ENCODE measurements at places on chromosomes 7 and 10.

GRCh38 chr10:131727560-131727959 lies 173.2 kb upstream of the PPP2R2D start:
- DNase-seq = no peak

GRCh38 chr10:35063837-35064454 lies 26.2 kb downstream of the CUL2 start:
- no peak for DNase-seq

- DNase-seq = no peak
These were observed 54.6 kb upstream of the PITRM1 start for GRCh38 chr10:3226960-3227744.

DNA sequence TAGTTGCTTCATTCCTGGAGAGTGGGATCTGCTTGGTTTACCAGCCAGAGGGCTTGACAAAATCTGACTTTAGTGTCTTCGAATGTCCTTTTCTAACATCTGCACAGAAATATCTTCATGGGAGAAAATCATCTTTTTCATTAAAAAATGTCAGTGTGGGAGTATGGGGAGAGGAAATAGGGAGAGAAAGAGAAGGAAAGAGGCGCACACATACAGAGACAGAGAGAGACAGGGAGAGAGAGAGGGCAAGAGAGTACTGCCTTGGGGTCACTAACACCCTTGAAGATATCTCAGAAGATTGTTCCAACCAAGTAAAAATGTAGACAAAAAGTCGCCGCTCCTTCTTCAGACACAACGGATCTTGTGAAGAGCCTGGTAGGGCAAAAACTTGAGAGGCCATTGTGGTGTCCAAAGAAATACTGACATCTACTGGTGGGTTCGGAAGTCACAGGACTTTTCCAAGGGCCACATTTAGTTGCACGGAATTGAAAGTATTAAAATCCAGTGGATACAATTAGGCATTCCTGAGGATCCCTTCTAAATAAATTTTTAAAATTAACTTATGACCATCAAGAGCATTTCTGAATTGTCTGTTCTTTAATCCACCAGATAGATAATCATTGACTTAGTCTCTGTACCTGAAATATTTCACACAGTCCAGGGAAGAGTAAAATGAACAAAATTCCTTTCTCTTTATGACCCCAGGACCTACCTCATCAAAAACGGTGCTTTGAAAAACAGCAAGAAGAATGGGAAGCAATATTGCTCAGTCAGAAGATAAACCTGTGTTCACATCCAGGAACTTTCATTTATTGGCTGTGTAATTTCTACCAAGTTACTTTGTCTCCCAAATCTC lies 29.7 kb downstream of the VIM start:
- peak; percentile 6 for DNase-seq

GRCh38 chr7:73685311-73685710 lies 1.9 kb downstream of the BUD23 start:
- DNase-seq = no peak

- no peak for DNase-seq
These were observed 80.2 kb downstream of the KMT2C start for GRCh38 chr7:152355474-152356057.

DNA sequence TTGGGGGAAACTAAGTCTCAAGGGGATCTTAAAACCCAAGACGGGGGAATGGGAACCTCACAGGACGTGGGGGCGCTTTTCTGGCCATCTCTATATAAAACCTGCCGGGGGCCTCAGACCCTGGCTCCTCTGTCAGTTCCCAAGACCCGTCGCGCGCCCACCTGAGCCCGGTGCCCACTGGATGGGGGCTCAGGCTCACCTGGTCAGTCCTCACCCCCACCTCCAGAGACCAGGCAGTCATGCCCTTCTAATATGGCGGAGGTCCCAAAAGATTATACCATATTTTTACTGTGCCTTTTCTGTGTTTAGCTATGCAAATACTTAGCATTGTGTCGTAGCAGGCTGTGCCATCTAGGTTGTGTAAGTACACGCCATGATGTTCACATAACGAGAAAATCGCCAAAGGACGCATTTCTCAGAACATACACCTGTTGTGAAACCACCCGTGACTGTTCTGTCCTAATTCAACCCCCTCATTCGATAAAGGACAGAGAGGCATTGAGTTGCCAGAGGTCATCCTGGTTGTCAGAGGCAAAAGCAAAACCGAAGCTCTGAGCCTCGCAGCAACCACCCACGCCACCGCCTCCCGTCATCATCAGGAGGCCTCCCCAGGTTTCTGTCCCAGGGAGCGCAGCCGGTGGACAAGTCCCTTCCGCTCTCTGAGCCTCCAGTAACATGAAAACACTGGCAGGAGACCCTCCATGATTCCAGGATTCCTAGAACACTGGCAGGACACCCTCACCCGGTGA lies 28.9 kb downstream of the OAT start:
- no peak for DNase-seq

GRCh38 chr10:35821339-35821911 lies 179.3 kb upstream of the FZD8 start:
- DNase-seq = no peak
